Motor neuron (in vitro differentiated cells): ENCODE measurements at places on chromosomes 2 and 18.

- no peak for ATAC-seq
Observed at GRCh38 chr2:233385489-233386044, 31.3 kb downstream of the DGKD start.

GRCh38 chr2:4981802-4982409 lies 710.3 kb upstream of the SOX11 start:
- ATAC-seq = no peak

DNA sequence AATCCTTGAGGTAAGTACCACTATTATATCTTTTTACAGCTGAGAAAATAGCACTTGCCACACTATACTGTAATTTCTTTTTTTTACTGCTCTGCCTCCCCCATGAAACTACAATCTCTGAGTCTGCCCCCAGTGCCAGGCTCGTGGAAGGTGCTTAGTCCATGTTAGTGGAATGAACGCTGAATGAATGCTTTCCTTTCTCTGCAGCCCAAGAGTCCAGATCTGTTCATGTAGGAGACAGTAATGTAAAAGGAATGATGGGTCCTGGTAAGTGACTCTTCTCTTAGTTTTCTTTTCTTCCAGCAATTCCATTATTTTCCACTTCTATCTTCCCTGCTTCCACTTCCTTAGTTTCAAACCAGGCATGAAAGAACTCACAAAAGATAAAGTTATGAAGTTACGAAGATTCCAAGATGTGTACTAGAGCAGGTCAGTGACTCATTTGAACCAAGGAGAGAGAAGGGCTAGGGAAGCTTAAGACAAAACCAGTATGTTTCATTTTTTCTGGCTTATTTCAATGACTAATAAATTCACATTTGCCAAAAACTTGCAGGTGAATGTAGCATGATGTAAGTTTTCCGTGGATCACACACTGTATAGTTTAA lies 46.0 kb downstream of the ARHGEF33 start:
- no peak for ATAC-seq

- no peak for ATAC-seq
Observed at GRCh38 chr2:237201461-237202287, 116.0 kb downstream of the COPS8 start.

DNA sequence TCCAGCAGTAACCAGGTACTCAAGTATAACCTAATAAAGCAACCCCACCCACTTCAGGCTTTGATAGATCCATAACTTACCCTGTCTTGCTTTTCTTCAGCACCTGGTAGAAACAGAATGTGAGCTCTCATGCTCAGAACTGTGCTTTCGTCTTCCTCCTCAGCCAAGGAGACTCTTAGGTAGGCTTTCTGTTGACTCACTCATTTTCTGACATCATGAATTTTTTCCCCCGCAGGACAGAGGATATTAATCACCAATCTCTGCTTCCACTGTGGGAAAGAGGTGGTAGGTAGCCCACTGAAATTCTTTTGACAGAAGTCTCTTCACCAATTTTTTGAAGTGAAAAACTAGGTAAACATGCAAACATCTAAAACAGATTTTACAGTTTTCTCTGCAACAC lies 241.2 kb upstream of the KCNJ3 start:
- no peak for ATAC-seq

- peak; percentile 48 for ATAC-seq
Observed at GRCh38 chr2:231452799-231453508, 11.3 kb downstream of the NCL start.

GRCh38 chr2:81858998-81859397 lies 1554.4 kb upstream of the LRRTM1 start:
- no peak for ATAC-seq

DNA sequence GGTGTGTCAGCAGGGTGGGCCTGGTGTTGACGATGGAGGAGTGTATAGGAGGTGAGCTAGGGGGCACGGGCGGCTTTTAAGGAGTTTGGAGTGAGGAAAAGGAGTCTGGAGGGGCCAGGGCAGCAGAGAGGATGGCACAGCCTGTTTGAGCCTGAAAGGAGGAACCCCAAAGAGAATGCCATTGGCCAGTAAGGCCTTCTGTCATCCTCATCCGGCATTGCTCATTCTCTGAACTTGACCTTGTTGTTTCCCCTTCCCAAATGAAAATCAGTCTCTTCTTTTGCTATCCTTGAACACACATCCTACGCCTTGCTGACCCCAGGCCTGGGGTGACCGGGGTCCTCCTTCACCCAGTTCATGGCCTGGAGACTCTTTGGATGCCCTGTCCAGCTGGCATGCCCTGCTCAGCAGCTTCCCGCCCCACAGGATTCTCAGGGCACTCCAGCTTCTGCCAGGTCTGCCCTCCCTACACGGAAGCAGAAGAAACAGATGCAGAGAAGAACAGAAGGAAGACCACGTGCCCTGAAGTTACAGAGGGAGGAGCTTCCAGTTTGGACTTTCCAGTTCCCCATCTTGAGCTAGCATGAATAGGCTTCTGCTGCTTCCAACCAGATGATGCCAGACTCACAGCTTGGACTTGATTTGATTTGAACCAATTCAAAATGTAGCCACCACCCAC lies 20.5 kb upstream of the KIF3C start:
- peak; percentile 35 for ATAC-seq

DNA sequence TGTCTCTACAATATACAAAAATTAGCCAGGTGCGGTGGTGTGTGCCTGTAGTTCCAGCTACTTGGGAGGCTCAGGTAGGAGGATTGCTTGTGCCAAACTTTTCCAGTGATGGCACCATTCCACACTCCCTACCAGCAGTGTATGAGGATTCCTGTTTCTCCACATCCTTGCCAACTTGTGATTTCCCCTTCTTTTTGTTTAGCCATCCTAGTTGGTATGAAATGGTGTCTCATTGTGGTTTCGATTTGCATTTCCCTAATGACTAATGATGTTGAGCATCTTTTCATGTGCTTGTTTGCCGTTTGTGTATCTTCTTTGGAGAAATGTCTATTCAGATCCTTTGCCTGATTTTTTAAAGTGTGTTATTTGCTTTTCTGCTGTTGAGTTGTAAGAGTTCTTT lies 41.0 kb downstream of the EPB41L5 start:
- no peak for ATAC-seq

DNA sequence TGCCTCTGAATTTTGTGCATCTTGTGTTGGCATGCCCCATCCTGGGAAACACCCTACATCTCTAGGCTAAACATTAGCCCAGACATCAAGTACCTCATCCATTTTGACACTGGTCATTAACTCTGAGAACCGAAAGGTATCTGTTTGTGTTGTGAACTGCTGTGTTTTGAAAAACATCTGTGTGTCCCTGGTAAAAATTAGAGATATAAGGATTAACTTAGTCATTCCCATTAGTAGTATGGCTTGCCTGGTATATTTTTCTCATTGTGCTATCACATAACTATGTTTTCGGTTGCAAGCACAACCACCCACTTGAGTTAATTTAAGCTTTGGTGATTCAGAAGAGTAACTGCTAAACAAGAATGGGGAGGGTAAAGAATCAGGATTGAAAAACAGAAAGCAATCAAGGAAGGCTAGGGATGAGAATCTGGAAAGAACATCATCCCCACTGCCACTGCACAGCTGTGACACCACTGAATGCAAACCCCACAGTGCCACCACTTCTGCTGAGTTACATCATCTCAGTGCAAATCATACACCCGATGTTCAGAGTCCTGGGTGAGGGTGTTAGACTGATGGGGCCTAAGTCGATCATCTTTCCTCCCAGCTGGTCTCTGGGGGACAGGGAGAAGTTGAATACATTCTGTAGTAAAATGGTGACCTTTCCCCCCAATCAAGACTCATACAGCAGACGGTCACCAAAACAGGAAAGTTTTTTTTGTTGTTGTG lies 234.0 kb downstream of the EPHA4 start:
- no peak for ATAC-seq

GRCh38 chr2:156405586-156405985 lies 30.6 kb upstream of the GPD2 start:
- peak; percentile 31 for ATAC-seq

DNA sequence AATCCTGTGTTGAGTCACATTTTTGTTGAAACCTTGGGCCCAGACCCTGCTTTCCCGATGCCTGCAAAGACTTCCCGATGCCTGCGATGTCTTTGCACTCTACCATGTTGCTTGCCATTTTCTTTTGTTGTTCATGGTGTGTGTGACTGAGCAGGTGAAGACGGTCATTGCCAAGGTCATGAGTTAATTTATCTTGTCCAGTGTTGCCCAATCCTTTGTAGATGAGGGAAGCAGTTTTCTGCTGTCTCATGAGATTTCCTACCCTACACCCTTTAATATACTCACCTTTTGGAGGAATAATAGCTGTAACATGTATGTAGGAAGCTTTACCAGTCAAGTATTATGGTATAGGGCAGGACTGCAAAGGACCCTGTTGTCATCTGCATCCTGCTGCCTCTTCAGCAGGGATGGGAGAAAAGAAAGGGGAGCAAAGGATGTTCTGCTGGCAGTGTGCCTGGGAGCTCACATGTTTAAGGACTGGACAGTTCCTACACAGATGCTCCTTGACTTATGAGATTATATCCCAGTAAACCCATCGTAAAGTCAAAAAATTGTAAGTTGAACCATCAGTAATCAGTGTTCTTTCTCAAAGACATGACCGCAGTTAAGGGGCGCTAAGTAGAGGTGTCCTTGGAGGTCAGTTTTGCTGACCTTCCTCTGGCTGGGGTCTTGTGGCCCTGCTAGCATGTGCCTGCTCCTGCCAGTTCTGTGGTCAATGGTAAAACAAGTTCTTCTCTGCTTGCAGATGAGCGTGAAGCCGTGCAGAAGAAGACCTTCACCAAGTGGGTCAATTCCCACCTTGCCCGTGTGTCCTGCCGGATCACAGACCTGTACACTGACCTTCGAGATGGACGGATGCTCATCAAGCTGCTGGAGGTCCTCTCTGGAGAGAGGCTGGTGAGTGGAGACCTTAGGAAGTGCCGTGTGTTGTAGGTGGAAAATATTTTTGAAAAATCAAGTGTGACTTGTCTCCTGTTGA lies 124.8 kb upstream of the EML6 start:
- no peak for ATAC-seq

- ATAC-seq = peak; percentile 54
Observed at GRCh38 chr2:97645112-97645694, 659 bp upstream of the COX5B start.

DNA sequence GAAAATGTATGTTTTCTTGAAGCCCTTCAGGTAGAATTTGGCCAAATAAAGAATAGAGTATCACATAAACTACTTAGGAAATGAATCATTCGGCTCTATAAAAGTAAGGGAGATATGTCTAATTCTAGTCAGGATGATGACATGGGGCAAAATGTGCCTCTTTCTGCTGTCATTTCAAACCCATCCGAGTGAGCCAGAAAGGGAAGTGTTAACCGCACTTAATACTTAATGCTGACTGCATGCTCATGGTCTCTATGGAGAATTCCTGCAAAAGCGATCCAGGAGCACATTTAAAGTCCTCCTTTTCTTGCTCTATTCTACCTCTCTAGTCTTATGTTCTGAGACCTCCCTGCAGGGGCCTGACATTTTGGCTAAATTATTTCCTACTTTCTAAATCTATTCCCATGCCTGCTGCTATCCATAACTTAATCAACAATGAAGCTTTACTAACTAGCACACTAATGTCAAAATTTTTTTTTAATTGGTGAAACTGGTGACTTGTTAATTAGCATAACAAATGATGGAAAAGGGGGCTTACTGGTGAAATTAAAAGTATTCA lies 127.4 kb downstream of the CDC42EP3 start:
- ATAC-seq = no peak

DNA sequence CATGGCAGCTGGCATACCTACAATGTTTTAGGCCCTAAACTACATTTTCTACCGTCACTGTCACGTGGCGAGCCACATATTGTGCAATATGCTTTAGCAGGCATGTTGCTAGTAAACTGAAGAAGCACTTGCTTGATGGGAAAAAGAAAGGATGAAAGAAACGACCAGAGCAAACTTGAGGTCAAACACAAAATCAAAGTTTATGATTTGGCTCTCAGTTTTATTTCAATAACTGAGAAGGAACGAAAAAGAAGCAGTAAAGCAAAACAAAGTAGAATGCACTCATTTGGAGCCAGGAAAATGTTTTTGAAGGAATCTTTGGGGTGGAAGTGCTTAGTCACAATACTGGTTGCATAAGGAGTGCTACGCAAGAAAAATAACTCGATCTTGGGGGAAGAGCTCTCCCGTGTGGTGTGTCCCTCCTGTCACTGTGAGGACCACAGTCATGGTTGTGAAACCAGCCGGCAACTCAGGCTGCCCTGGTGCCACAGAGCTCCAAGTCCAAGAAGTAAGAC lies 349.8 kb downstream of the RBM43 start:
- ATAC-seq = no peak

DNA sequence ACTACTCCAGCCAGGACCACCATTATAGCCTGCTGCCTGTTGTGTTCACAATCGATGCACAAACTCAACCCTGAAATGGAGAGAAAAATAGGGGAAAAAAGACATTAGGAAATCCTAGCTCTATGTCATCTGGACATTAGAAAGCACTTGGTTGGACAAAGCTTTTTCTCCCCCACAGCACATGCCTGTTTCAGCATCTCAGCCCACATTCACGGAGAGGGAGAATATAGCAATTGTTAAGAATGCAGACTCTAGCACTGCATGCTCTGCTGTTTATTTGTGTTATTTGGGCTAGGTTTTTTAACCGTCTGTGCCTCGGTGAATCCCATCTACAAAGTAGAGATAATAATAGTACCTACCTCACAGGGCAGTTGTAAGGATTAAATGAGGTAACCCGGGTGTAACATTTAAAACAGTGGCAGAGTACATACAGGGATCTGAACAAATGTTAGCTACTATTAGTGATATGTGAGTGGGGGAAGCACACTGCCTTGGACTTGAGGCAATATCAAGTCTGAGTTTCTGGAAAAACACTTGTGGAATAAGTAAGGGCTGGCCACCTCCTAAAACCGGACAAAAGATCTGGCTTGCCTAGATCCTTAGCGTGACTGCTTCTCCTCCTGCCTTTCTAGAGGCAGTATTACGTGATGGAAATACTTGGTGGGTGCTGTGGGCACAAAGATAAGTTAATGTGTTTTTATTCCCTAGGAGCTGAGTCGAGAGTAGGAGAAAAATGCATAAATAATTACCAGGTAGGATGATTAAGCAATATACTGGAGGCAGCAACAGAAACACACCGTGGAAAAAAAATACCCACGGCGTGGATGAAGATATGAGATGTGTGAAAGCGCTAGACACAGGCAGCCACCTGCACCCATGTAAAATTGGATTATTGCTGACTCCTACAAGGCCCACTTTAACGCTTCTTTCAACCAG lies 1.0 kb upstream of the PPP1CB start:
- ATAC-seq = no peak

GRCh38 chr2:85132834-85133637 lies at the start of gene TCF7L1:
Gene TCF7L1, plus strand, starts transcription at chr2:85133392. Its CDS starts 293 bp downstream, at chr2:85133685.
- peak; percentile 86 for ATAC-seq

- ATAC-seq = peak; percentile 44
Observed at GRCh38 chr2:65055422-65056214, 598 bp upstream of the CEP68 start.

GRCh38 chr2:8488001-8488738 lies 193.7 kb upstream of the ID2 start:
- no peak for ATAC-seq

- no peak for ATAC-seq
Observed at GRCh38 chr18:72826736-72827135, 41.1 kb downstream of the NETO1 start.

GRCh38 chr2:34317797-34318196 lies 718.7 kb upstream of the FAM98A start:
- ATAC-seq = no peak

GRCh38 chr2:19488009-19488691 lies 129.7 kb upstream of the OSR1 start:
- ATAC-seq = no peak

GRCh38 chr2:71528131-71528591 lies 74.8 kb downstream of the DYSF start:
- ATAC-seq = no peak
